ENCODE measurements at places on chromosomes 12 and 14.

DNA sequence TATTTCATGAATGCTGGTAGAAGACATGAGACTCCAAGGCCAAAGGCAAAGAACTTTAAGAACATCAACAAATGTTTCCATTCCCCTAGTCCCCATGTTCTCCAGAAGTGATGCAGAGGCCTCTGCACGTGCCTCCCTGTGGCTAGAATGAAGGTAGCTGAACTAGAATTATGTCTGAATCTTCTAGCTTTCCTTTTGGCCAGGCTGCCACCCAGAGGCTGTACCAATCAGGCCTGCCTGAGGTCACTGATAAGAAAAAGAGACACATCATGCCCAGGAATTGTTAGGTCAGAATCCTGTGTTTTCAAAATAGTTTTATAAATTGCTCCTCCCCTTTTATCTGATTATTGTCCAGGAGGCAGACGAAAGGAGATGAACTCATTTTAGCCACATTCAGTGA lies 188.0 kb upstream of the SLC16A7 start:
- no peak for DNase-seq

GRCh38 chr12:99287136-99287535 lies 360.4 kb upstream of the GARIN6 start:
- DNase-seq, result no peak

DNA sequence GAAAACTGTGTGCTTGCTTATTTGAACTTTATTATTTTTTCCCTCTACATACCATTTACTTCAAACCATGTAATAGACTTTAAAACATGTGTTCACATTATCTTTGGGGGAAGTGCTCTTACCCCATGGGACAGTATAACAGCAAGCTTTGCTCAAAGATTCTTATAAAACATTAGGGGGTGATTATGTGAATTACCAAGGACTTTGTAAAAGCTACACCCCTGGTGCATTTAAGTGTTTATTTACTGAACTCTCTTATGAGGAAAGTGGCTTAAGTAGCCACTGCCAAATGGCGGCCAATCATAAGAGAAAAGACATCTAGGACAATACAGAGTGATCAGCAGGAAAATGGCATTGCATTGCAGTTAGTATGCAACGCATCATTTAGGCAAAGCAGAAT lies 70.3 kb downstream of the CAPZA3 start:
- no peak for DNase-seq

GRCh38 chr14:104584557-104584956 lies 5.0 kb downstream of the C14orf180 start:
- DNase-seq, result no peak

- DNase-seq, result no peak
Observed at GRCh38 chr12:49244176-49244575, 20.7 kb upstream of the TUBA1C start.

DNA sequence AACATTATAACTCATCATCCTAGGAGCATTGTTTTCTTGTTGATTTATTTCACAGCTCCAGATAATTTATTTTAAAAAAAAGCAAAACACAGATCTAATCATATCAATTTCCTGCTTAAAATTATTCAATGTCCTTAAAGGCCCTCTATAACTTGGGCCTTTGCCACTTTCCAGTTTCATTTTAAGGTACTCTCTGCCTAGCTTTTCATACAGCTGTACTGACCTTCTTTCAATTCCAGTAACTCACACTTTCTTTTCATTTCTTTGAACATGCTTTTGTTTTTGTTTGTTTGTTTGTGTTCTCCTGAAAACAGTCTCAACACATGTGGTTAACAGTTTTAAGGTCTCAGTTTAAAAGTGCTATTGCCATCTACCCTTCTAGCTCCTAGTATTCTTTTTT lies 281.9 kb downstream of the ACSS3 start:
- DNase-seq, result no peak

GRCh38 chr14:68703093-68703492 lies 89.8 kb downstream of the ZFP36L1 start:
- no peak for DNase-seq

Measured in NCI-H1105 treated with DMSO at 0.1 percent for 48 hours (cell line).